ENCODE measurements at places on chromosomes 2 and 18.

- DNase-seq: no peak
Observed at GRCh38 chr2:52933878-52934277, 833.7 kb upstream of the CHAC2 start.

DNA sequence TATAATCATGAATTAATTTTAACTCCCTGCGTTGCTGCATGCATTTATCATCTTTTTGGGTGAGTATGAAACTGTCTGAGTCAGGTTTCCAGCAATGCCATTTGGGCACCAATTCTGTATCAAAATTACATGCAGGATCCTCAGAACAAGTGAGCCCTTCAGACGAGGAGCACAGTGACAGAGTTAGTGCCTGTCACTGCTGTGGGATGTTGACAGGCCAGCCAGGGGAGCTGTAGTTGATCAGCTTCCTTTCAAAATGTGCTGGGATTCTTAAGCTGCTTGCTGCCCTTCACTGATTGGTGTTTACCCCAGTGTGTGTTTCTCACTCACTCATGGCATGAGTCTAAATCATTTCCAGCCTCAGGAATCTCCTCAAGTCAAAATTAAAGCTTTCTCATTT is 109.2 kb downstream of the TPGS2 start:
- no peak for DNase-seq

GRCh38 chr2:230234845-230235244 is 9.3 kb downstream of the SP140 start:
- no peak for DNase-seq

DNA sequence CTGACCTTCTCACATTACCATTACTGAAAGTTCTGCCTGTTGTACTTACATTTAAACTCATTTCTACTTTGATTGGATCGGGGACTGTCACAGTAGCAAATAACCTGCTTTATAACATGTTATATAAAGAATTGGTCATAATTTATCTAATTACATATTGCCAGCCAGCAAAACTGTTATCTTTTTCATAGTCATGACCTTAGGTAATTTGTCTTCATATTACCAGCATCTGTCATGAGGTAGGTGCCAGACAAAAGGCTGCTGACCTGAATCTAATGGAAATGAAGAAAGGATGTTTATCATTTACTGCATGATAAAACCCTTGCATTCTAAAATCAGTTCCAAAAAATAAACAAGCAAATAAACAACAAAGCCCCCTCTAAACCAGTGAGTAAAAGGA is 89.4 kb upstream of the LRP1B start:
- no peak for DNase-seq

GRCh38 chr18:74825460-74825859 is 227.8 kb downstream of the ZNF407 start:
- DNase-seq: no peak

DNA sequence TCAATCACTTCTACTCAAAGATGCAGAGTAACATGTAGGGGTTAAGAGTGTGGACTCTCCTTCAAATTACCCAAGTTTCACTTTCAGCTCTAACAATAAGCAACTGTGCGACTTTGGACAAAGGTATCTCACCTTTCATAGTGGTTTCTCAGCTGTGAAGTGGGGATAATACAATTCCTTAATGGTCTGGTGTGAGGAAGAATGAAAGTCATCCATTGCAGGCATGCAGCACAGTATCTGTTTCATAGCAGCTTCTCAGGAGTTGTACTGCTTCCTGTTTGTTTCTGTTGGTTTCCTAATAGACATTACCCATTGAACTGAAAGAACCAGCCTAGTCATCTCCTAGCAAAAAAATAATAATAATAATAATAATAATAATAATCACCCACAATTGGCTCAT is 74.4 kb downstream of the DDX18 start:
- DNase-seq: no peak

DNA sequence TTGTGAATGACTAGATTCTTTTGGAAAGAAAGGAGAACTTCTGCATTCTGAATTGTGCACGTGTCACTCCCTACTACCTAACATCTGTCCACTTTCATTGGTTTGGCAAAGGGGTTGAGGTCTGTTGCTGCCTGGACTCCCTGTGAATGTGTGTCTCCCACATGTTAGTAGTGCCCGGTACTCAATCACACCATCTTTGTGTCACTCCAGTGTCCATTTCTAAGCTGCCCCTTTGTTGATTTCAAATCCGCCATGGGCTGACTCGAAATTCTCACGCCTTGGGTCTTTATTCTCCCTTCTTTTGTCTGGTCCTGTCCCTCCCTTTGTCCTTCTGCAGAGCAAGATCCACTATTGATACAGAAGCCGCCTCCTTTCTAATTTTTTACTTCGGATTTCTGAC is 7.5 kb downstream of the DPYSL5 start:
- DNase-seq: no peak

- no peak for DNase-seq
Observed at GRCh38 chr2:83196225-83196624, 1262.9 kb downstream of the SUCLG1 start.

DNA sequence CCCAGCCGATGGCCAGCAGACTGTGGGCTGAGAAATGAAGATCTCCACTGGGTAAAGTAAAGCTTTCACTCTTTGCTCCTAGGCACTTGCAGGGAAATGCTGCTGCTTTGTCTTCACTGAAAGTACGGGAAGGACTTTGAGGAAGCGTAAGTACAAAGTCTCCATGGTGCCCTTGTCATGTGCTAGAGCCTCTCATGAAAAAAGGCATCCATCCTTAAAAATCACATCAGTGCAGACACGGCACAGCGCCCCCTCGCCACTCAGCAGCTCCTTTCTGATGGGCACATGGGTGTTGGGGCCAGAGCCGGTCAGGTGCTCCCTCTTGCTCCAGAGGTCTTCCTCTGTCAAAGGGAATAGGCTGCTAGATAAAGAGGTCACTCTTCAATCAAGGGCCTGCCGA is 109.0 kb upstream of the STPG4 start:
- DNase-seq: no peak

DNA sequence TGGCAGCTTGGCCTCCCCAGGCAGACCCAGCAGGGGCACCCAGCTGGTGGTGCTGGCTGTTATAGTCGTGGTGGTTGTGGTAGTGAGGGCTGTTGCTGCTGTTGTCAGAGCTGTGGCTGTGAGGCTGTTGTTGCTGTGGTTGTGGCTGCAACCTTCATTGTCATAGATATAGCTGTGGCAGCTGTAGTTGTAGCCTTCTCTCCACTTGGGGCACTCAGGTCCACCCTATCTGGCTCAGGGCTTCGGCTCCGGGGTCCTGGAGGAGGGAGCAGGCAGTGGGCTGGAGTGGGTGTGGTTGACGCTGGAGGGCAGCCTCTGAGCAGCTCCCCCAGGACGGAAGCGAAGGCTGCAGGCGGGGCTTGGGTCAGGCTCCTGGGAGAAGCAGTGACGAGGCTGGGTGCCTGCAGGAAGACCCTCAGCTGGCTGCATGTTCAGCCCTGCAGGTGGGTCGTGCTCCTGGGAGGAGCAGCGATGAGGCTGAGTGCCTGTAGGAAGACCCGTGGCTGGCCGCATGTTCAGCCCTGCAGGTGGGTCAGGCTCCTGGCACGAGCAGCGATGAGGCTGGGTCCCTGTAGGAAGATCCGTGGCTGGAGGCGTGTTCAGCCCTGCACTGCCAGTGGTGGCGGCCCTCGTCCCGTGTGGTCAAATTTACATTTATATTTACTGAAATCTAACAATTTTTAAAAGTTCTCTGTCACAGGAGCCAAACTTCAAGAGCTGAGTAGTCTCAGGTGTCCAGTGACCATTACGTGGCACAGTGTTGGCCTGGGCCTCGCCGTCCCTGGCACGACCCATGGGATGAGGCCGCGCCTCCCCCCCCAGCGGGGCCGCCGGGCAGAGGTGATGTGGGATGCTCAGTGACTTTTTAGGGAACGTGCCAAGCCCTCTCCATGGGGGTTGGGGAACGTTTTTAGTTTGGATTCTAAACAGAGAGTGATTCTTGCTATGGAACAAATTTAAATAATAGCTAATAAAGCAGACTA is 79.2 kb upstream of the PXDN start:
- no peak for DNase-seq

DNA sequence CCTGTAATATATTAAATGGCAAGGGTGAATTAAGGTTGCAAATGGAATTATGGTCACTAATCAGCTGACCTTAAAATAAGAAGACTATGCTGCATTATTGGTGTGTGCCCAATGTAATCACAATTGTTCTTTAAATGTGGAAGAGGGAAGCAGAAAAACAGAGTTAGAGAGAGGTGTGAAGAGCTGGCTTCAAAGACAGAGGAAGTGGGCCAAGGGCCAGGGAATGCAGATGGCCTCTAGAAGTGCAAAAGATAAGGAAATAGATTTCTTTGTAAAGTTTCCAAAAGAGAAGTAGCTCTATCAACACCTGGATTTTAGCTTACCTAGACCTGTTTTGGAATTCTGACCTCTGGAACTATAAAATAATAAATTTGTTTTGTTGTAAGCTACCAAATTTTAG is 276.0 kb downstream of the LRRTM1 start:
- DNase-seq: no peak

DNA sequence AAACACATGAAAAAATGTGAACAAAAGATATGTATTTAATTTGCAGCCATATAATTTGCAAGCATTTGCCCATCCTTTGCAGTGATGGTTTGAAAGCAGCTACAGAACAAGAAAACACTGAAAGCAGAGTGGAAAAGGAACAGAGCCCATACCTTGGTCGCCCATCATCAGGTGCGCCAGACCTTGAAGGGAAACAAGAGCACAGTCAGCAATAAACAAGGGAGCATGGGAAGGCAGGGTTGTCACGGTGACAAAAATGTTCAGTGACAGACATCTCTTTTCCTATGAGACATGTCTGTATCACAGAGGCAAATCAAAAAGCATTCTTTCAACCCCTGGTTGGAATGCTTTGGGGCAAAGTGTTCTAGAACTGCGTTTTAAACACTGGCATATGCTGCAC is 109.4 kb downstream of the NRXN1 start:
- no peak for DNase-seq

DNA sequence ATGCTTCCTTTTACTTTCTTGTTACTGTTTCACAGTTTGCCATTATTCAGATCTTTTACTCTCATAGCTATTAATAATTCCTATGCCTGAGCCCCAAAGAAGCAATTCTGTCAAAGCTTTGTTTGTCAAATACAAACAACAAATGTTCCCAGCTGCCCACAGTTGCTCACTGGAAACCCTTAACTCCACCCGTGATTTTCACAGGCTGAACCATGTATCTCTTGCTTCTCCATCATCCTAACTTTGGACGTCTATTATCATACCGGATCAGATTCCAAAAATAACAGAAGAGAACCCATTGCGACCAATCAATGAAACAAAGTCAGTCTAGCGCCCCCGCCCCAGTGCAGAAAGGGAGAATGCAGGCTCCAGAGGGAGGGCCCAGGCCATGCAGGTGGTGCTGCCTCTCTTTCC is 24.2 kb downstream of the COLEC12 start:
- no peak for DNase-seq

GRCh38 chr18:63131106-63131958 is 188.2 kb downstream of the BCL2 start:
- DNase-seq: no peak

DNA sequence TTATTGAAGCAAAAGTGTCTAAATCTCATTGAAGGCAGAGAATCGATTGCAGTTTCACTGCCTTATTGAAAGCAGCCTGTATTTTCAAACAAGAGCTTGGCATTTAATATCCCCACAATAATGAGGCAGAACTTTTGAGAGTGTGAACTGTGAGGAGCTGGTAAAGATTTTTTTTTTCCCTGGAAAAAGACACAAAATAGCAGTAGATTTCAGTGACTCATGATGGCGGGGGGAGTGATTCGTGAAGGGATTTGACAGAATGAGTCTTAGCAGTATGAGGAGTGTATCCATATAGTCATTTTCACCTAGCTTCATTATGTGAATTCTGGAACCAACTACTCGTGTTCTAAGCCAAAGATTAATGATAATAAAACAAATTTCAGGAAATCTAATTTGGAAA is 242.9 kb downstream of the ARL6IP6 start:
- DNase-seq: no peak

- no peak for DNase-seq
Observed at GRCh38 chr2:198966269-198966668, 491.5 kb downstream of the SATB2 start.

DNA sequence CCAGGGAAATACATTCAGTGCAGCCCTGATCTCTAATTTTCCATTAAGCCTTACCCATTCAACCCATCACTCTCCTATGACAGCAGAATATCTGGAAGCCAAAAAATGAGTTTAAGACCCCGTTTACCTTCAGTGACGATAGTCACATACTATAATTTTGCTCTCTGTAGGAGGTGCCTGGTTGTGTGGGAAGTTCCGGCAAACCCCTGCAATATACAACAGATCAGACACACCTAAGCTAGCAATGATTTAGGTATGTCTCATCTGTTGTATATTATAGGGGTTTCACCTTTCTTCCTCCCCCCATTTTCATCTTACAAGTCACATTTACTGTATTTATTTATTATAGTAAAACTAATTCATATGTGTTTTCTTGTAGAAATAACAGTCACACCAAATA is 101.7 kb downstream of the DOCK10 start:
- no peak for DNase-seq

DNA sequence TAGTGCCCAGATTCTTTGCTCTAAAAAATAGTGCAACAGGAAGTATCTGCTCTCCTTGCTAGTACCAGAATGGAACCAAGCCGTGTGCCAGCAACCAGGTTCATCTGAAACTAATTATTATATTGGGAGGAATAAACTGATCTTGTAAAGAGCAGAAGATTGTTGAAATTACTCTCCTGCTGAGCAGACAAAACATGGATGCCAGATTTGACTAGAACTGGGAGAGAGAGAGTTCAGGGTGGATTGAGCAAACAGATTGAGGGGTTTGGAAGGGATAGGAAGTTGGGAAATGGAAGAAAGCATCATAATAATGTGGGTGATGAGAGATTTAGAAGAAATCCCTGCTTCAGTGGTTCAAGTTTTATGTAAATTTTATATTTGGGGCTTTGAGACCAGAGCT is 160.1 kb upstream of the RASGRP3 start:
- DNase-seq: no peak

- DNase-seq: no peak
Observed at GRCh38 chr2:207150284-207150683, 15.5 kb downstream of the KLF7 start.

DNA sequence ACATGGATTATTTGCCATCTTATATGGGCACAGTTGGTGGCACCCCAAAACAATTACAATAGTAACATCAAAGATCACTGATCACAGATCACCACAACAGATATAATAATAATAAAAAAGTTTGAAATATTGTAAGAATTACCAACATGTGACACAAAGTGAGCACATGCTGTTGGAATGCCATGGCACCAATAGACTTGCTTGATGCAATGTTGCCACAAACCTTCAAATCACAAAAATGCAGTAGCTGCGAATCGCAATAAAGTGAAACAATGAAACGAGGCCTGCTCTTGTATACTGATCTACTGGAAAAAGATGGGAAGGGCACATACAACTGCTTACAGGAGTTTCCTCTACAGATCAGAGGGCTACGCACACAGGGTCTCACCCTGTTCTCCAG is 32.2 kb upstream of the AMMECR1L start:
- no peak for DNase-seq

Measured in breast epithelium (tissue), 4 donors.